ENCODE measurements at places on chromosomes 1 and 21.

DNA sequence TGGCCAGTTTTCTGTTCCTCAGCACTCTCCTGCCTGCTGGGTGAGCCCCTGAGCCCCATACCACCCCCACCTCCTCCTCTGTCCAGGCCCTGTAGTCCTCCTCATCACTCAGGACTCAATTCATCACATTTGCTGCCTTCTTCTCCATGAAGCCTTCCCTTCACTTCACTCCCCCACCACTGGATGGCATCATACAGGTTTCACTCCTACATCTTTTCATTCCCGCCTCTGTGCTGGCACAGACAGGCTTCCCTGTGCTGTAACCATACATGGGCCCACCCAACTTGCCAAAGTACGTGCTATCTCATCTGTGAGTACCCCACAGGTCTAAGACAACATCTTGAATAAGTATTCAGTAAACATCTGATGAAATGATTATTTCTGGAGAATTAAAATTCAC lies 56.9 kb downstream of the SLC45A1 start:
- no peak for DNase-seq

- no peak for DNase-seq
These were observed 519.7 kb downstream of the KCNT2 start for GRCh38 chr1:196088541-196088940.

GRCh38 chr1:175493321-175494010 lies 249.9 kb downstream of the TNR start:
- DNase-seq = no peak

- no peak for DNase-seq
These were observed 142.0 kb downstream of the AJAP1 start for GRCh38 chr1:4796161-4797015.

- no peak for DNase-seq
These were observed 84.4 kb upstream of the TTC39A start for GRCh38 chr1:51414811-51415210.

DNA sequence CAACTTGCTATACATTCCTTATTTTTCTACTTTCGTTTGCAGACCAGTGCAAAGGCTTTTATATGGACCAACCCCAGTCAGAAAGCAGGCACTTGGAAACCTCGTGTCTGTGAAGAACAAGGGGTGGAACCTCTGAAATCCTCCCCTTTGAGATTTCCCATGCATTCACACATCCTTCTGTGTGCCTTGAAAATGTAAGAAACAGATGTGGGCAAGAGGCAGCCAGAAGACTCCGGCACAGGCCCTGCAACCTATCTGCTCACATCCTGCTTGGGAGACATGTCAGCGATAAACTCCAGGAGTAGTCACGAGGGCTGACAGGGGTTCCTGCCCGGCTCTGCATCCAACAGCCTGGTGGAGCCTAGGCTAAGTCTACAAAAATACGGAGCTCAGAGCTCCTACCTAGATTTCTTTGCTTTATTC lies 42.5 kb downstream of the ETS2 start:
- DNase-seq = peak; percentile 80

GRCh38 chr1:205986861-205987260 lies 16.3 kb downstream of the RAB7B start:
- DNase-seq = no peak

GRCh38 chr1:70608815-70609214 lies 197.7 kb downstream of the CTH start:
- DNase-seq = no peak

GRCh38 chr1:195954848-195955247 lies 653.4 kb downstream of the KCNT2 start:
- no peak for DNase-seq

- peak; percentile 48 for DNase-seq
These were observed 1.6 kb downstream of the ELK4 start for GRCh38 chr1:205630241-205630640.

DNA sequence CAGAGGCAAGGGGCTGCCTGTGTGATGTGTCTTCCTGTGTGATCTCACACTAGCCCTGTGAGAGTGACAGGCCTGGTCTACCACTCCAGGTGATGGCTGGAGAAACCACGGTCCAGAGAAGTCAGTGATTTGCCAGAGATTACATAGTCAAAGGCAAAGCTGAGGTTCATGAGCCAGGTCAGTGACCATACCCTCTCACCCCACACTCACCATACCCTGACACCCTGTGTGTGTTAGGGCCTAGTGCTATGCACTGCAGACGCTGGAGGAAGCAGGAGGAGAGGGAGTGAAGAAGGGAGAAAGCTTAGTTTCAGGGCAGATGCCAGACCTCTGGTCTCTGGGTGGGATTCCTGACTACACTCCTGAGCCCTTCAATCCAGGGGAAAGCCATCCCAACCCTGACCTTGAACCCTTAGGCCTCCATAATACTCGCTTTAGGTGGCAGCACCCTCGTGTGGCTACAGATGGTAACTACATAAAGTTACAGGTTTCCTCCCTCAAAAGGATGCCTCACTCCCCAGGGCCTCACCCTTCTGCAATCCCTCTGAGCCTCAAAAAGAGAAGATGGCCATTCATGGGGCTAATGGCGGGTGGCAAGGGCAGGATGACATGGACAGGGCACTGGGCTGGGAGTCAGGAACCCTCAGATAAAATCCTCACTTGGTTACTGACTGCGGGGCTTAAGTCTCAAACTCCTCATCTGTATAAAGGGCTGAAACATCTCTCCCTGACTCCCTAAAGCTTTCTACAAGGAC lies 20.8 kb upstream of the SDC3 start:
- no peak for DNase-seq

DNA sequence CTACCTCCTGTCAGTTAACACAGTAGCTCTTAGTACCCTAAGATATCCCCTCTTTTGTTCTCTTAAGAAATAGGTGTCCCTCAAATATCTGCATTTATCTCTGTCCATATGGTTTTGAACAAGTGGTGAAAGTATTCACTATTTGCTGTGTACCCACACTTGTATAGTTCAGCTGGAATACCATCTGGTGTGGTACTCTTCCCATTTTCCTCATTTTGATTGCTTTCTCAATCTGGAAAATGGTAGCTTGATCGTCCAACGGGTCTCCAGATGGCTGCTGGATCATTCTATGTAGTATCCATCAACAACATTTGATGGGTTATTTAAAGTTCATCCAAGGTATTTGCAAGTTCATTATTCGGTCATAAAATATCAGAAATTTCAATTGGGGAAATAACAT lies 100.3 kb upstream of the DPYD start:
- no peak for DNase-seq

- DNase-seq = no peak
These were observed 193.8 kb downstream of the ST6GALNAC3 start for GRCh38 chr1:76268341-76268740.

GRCh38 chr1:27665016-27665651 lies 6.9 kb downstream of the IFI6 start:
- DNase-seq = no peak

DNA sequence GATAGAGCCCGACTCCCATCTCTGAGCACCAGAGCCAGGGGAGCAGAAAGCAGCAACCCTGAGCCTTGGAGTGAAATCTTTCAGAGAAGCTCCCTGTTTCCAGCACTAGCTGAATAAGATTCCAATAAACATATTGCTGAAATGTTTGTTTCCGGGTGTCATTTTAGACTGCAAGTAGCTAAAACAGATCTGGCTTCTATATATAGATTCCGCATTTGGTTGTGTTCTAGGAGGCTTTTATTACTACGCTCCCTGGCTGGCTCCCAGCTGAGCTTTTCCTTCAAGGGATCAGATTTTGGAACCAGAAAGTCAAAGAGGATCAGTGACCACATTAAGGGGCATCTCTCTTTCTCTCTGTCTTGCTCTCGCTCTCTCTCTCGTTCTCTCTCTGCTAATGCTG lies 88.2 kb downstream of the PAPPA2 start:
- peak; percentile 48 for DNase-seq

DNA sequence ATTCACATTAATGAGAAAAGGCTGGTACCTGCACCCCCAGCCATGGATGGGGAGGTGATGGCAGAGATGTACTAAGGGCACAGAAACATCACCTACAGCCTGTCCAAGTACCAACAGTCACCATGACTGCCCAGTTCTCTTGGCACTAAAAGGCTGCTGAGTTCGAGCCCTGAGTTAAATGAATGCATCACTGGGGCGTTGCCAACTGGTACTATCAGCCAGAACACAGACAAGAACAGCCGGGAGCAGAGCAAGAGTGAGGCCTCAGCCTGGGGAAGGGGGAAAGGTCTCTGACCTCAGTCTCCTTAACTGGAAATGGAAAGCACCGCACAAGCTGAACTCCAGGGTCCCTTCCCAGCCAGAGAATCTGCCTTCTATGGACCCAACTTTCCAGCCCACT lies 60.5 kb downstream of the GLIS1 start:
- no peak for DNase-seq

- DNase-seq = no peak
These were observed 104.1 kb downstream of the CDC42BPA start for GRCh38 chr1:227214207-227214606.

GRCh38 chr1:212785871-212786270 lies 5.7 kb downstream of the NSL1 start:
- no peak for DNase-seq

DNA sequence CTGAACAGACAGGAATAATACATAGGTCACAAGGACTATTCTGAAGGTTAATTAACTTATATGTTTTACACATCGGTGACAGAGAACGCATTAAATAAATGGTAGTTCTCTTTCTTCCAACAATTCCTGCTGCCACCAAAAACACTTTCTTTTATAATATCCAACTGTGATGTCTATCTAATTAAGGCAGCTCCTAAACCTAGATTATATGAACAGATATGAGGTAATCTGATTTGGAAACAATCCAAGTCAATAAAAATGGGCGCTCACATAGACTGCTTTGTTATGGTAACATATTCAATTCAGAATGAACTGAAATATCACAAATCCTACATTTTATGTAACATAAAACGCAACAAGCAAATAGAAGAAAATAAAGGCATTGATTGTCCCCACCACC lies 16.0 kb downstream of the CYYR1 start:
- DNase-seq = no peak

GRCh38 chr1:244369256-244370057 lies 82.3 kb downstream of the ADSS2 start:
- DNase-seq = no peak

DNA sequence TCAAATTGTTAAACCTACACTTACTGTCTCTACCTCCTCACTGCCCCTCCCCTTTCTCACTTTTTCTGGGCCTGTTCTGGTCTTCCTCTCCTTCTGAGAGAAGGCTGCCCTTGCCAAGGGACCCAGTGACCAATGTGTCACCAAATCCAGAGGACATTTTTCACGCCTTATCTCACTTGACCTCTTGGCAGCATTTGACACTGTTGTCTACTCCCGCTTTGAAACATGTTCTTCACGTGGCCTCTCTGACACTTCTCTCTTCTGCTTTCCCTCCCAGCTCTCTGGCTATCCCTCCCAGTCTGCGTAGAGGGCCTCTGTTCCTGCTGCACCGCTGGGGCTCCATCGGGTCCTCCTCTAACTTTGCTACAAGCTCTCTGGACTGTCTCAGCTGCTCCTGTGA lies 25.3 kb downstream of the KCNQ4 start:
- DNase-seq = no peak

DNA sequence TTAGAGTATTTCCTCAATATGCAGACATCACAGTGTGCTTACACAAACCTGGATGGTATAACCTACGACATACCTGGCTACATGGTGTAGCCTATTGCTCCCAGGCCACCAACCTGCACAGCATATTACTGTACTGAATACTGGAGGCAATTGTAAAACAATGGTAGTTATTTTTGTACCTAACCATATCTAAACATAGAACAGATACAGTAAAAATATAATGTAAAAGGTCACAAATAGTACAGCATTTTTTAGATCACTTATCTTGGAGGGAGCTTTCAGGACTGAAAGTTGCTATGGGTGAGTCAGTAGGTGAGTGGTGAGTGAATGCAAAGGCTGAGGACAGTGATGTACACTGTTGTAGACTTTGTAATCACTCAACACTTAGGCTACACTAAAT lies 492.3 kb downstream of the MRPL39 start:
- no peak for DNase-seq

DNA sequence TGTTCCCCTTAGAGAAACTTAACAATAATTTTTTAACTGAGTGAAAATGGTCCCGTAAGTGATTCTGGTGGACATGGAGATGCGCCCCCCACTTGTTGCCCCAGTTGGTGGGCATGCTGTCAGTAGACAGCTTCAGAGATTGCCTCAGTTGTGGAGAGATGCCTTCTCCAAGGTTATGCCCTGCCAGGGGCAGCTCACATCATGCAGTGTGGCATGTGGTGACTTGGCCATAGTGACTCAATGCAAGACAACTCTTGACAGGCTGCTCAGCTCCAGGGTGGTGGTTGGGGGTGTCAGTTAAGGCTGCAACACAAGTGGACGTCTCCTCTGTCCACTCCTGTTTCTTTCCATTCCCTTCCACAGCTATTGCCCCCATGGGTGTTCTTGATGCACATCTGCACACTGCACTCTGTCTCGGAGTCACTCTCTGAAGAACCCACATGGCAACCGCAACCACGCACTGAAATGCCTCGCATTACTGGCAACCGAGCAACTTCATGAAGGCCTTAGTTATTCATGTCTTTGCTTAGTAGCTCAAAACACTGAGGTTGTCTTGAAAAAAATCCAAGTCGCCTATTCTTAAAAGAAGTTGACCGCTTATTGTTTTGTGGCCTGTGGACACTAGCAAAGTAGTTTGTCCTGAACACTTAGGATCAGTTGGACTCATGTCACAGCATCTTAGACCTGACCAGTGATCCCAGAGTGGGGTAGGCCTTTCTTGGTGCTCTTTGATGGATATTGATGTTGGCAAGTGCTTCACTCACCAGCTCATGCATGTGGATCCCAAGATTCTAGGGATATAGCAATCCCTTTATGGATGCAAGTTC lies 54.8 kb upstream of the USP1 start:
- DNase-seq = no peak

GRCh38 chr1:58211869-58212268 lies 334.7 kb downstream of the OMA1 start:
- no peak for DNase-seq

- DNase-seq = no peak
These were observed 40.1 kb downstream of the TMED5 start for GRCh38 chr1:93140106-93140505.

- DNase-seq = no peak
These were observed 86.5 kb upstream of the RHOU start for GRCh38 chr1:228648647-228649383.

DNA sequence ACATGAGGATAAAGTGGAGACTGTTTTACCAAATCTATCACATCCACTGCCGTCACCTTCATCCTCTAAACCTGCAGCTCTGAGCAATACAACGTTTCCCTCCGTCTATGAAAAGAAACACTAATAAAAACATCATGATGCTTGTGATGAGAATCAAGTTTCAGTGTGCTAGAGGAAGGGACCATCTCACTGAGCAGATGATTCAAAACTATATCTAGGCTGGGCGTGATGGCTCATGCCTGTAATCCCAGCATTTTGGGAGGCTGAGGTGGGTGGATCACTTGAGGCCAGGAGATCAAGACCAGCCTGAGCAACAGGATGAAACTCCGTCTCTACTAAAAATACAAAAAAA lies 14.7 kb upstream of the MYOM3 start:
- DNase-seq = no peak

- DNase-seq = no peak
These were observed 126.9 kb upstream of the C1orf174 start for GRCh38 chr1:4027008-4027407.
